ENCODE measurements at places on chromosomes 2 and 18. TPM values are rescaled to one million over a fixed set of nuclear protein-coding genes. Genes with fewer than 3 reads are reported as not detected.

Gene GTF2A1L
- 0.96 TPM for total RNA-seq

Gene GCKR
- not detected for total RNA-seq

Gene TRABD2A
- total RNA-seq: 1.7 TPM

Gene MROH2A
- not detected for total RNA-seq

Gene PROM2
- 0.35 TPM for total RNA-seq

Gene KCNE4
- total RNA-seq: 3.4 TPM

Gene CD207
- not detected for total RNA-seq

Gene PID1
- total RNA-seq: 24.0 TPM

Gene CCL20
- not detected for total RNA-seq

DNA sequence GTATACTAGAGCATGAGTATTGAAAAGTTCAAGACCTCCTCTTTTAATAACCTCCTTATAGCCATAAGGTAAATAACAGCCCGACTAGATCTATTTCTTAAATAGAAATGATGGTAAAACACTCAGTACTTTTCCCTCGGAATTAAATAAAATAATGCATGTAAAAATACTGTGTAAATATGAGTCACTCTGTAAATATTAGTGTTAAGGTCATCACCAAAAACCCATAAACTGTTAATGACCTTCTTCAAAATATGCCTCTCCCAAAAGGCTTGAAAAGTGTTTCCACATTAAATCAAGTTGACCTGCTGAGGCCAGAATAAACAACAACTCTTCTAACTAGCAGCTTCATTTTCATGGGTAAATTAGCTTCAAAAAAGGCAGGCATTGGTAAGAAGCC lies 25.3 kb upstream of the BZW1 start:
- H3K4me1 ChIP-seq: no peaks in the 10 kb centered on the region
- H3K4me3 ChIP-seq: no peak overlapping the region
- H3K36me3 ChIP-seq: no peaks in the 10 kb centered on the region
- no peaks in the 10 kb centered on the region for H3K27me3 ChIP-seq
- no peak for DNase-seq

GRCh38 chr18:56235481-56236013 lies 402.8 kb downstream of the TXNL1 start:
- no peak overlapping the region for H3K27ac ChIP-seq
- no peak overlapping the region for H3K4me3 ChIP-seq
- no peaks in the 10 kb centered on the region for H3K27me3 ChIP-seq

DNA sequence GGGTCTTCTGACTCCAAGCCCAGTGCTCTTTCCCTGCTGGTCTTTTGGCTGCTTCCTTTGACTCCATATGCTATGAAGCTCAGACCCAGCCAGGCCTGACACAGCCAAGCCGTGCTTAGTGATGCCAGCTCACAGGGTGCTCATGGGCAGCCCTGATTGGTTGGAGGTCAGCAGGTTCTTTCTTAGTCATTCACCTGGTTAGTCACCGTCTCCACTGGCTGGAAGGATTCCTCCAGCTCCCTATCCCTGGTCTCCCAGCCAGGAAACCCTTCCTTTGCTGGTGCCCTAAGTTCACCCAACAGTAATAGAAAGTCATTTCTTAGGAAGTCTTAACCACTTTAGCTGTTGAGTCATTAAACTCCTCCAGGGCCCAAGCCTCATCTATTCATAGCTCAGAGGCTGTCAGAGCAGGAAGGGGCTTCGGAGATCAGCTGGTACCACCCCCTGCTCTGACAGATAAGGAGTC lies 3.9 kb downstream of the KCNK3 start:
- no peaks in the 10 kb centered on the region for H3K27me3 ChIP-seq
- H3K4me3 ChIP-seq: no peak overlapping the region
- H3K36me3 ChIP-seq: no peaks in the 10 kb centered on the region
- DNase-seq: no peak

DNA sequence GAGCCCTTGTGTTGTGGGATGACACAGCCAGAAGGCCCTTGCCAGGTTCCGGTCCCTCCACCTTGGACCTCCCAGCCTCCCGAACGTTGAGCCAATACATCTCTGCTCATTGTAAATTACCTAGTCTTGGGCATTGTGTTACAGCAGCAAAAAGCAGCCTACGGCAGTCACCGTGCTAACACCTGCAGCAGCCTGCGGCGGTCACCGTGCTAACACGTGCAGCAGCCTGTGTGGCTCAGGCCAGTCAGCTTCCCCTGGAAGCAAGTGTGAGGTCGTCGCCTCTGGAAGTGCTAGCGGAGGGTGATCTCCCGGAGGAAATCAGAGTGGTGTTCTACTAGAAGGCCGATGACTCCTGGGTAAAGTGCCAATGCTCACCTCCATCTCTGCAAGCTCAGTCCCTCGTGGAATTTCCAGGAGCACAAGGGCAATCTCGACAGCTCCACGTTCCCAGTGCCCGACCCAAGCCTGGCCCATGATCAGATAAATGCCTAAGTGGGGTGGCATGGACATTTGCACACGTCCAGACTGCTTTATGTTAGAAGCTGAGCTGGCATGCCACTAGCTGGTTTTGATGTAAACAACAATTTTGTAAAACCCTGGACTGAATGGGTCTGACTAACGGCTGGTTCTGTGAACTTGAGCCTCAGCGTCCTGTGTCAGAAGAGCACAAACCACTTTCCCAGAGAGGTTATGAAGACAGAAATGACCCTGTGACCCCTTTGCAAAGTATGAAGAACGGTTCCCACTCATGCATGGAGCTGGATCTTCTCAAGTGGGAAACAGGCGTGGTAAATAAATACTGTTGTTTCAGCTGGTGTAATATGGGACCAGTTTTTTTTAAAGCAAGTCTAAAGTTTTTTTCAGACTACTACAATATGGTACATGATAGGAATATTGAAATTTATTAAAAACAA lies 11.4 kb upstream of the CNDP1 start:
- no peaks in the 10 kb centered on the region for H3K4me1 ChIP-seq
- H3K27ac ChIP-seq: no peak overlapping the region
- no peak overlapping the region for H3K4me3 ChIP-seq
- DNase-seq: no peak
- no peaks in the 10 kb centered on the region for H3K27me3 ChIP-seq
- H3K36me3 ChIP-seq: peaks cover 29% of the 10 kb centered on the region

- H3K36me3 ChIP-seq: no peaks in the 10 kb centered on the region
- H3K27me3 ChIP-seq: no peaks in the 10 kb centered on the region
- no peak overlapping the region for H3K4me3 ChIP-seq
- DNase-seq: no peak
- no peak overlapping the region for H3K27ac ChIP-seq
- no peaks in the 10 kb centered on the region for H3K4me1 ChIP-seq
Observed at GRCh38 chr2:180905002-180905401, 75.4 kb upstream of the UBE2E3 start.

DNA sequence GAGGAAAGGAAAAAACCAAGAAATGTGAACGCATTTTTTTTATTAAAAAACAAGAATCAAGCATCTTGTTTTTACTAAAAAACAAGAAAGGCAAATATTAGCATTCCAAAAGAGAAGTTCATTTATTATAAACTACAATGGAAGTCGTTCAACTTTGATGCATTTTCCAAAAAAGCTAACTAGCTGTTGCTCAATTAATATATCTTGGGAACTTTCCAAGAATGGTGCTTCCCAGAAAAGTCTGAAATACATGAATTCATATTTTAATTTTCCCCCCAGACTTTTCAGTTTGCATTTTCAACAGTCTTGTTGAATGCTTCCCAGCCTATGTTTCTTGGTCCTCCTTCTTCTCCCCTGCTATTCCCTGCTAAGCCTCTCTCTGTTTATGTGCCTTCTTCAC lies 7.5 kb upstream of the RND3 start:
- DNase-seq: no peak
- H3K27me3 ChIP-seq: no peaks in the 10 kb centered on the region
- no peaks in the 10 kb centered on the region for H3K4me1 ChIP-seq
- H3K27ac ChIP-seq: no peak overlapping the region

GRCh38 chr2:147826278-147827087 lies 18.3 kb upstream of the ACVR2A start:
- no peaks in the 10 kb centered on the region for H3K27me3 ChIP-seq
- no peak overlapping the region for H3K4me3 ChIP-seq
- H3K27ac ChIP-seq: no peak overlapping the region

- peak; percentile 64 for DNase-seq
- H3K27ac ChIP-seq: peak within 1 kb of the TSS; percentile 76
- H3K27me3 ChIP-seq: no peaks in the 10 kb centered on the region
- peaks cover 19% of the 10 kb centered on the region for H3K4me1 ChIP-seq
- H3K36me3 ChIP-seq: no peaks in the 10 kb centered on the region
Observed at GRCh38 chr2:191150600-191151330, at the start of gene STAT4. Gene STAT4 (minus strand): TSS chr2:191150994. CDS start chr2:191148203, 2,791 bp downstream.

DNA sequence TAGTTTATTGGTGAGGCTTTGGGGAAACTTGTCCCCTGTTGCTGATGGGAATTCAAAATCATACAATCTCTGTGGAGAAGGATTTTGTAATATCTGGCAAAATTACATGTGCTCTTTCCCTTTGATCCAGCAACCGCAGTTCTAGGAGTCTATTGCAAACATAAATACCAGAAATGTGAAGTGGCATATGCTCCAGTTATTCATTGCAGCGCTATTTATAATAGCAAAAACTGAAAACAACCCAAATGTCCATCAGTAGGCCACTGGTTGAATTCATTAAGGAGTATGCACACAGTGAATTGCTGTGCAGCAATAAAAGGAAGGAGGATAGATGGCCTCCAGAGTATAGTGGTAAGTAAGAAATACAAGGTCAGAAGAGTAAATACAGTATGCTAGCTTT lies 76.5 kb downstream of the HNRNPLL start:
- H3K27ac ChIP-seq: no peak overlapping the region
- H3K27me3 ChIP-seq: no peaks in the 10 kb centered on the region
- no peaks in the 10 kb centered on the region for H3K4me1 ChIP-seq
- DNase-seq: no peak
- no peaks in the 10 kb centered on the region for H3K36me3 ChIP-seq
- no peak overlapping the region for H3K4me3 ChIP-seq

- H3K36me3 ChIP-seq: no peaks in the 10 kb centered on the region
- no peak overlapping the region for H3K4me3 ChIP-seq
- no peaks in the 10 kb centered on the region for H3K4me1 ChIP-seq
- DNase-seq: no peak
Observed at GRCh38 chr2:207230261-207231105, 64.7 kb upstream of the KLF7 start.

- no peak for DNase-seq
- H3K4me1 ChIP-seq: no peaks in the 10 kb centered on the region
- H3K27me3 ChIP-seq: no peaks in the 10 kb centered on the region
Observed at GRCh38 chr2:44616667-44617155, 255.0 kb downstream of the CAMKMT start.

DNA sequence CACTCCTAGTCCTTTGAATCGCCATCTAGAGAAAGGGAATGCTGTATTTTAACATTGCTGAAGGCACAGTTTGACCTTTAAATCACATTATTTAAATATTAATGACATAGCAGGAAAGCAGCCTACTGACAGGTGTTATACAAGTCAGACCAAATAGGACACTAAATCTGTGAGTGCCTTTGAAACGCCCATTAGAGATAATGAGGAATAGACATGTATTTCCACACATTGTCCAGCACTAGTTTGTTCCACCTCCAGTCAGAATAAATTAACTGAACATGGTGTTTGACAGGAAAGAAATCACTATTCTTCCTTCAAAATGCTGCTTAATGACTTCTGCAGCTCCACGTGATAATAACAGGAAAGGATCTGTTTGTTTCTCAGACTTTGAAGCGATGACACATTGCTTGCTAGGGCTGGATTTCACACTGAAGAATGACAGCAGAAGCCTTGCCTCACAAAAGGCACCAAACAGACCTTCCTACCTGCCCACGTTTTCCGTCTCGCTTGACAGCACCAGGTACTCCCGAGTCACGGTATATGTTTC lies 90.5 kb upstream of the DDX18 start:
- no peaks in the 10 kb centered on the region for H3K4me1 ChIP-seq
- no peak for DNase-seq
- no peaks in the 10 kb centered on the region for H3K36me3 ChIP-seq
- no peak overlapping the region for H3K27ac ChIP-seq
- no peak overlapping the region for H3K4me3 ChIP-seq
- H3K27me3 ChIP-seq: no peaks in the 10 kb centered on the region

DNA sequence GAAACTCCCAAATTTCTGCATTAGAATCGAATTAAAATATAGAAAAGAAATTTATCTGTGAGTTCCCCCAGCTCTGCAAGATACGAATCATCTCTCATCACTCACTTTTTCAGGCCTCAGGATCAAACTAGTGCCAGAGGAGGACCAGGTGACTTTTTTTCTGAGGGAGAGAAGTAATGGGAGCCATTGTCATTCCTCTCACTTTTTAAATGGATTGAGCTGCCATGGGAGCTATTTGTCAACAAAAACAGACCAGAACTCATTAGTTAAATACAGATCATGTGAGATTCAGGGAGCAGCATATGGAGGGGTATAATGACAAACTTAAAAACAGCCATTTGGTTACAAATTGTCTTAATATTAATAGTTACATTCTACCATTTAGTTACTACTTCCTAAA lies 594.4 kb downstream of the DPP10 start:
- no peak for DNase-seq
- no peaks in the 10 kb centered on the region for H3K4me1 ChIP-seq

- H3K4me3 ChIP-seq: no peak overlapping the region
- no peak for DNase-seq
- H3K27me3 ChIP-seq: no peaks in the 10 kb centered on the region
- peaks cover 8% of the 10 kb centered on the region for H3K4me1 ChIP-seq
- no peaks in the 10 kb centered on the region for H3K36me3 ChIP-seq
- H3K27ac ChIP-seq: no peak overlapping the region
Observed at GRCh38 chr2:204261846-204262245, 283.4 kb upstream of the PARD3B start.

- no peaks in the 10 kb centered on the region for H3K27me3 ChIP-seq
- H3K4me3 ChIP-seq: no peak overlapping the region
- H3K4me1 ChIP-seq: no peaks in the 10 kb centered on the region
- peaks cover 21% of the 10 kb centered on the region for H3K36me3 ChIP-seq
- H3K27ac ChIP-seq: no peak overlapping the region
Observed at GRCh38 chr2:71347517-71347916, 15.9 kb downstream of the ZNF638 start.

- H3K36me3 ChIP-seq: no peaks in the 10 kb centered on the region
- no peaks in the 10 kb centered on the region for H3K4me1 ChIP-seq
- no peak for DNase-seq
- H3K27ac ChIP-seq: no peak overlapping the region
Observed at GRCh38 chr2:27856386-27856785, 33.8 kb downstream of the RBKS start.

GRCh38 chr18:36352384-36352783 lies 54.9 kb downstream of the FHOD3 start:
- H3K4me1 ChIP-seq: no peaks in the 10 kb centered on the region
- no peak for DNase-seq
- H3K36me3 ChIP-seq: no peaks in the 10 kb centered on the region
- H3K4me3 ChIP-seq: no peak overlapping the region
- H3K27ac ChIP-seq: no peak overlapping the region
- H3K27me3 ChIP-seq: no peaks in the 10 kb centered on the region

All from right atrium auricular region (tissue), 2 donors.